ENCODE measurements at places on chromosomes 4 and X. TPM values are rescaled to one million over a fixed set of nuclear protein-coding genes. Genes with fewer than 3 reads are reported as not detected.

Gene PABPC1L2A
- not detected for polyA plus RNA-seq

- DNase-seq: no peak
These were observed 68.4 kb downstream of the NSG1 start for GRCh38 chr4:4455210-4455865.

Gene NOX1
- polyA plus RNA-seq: 0.89 TPM

DNA sequence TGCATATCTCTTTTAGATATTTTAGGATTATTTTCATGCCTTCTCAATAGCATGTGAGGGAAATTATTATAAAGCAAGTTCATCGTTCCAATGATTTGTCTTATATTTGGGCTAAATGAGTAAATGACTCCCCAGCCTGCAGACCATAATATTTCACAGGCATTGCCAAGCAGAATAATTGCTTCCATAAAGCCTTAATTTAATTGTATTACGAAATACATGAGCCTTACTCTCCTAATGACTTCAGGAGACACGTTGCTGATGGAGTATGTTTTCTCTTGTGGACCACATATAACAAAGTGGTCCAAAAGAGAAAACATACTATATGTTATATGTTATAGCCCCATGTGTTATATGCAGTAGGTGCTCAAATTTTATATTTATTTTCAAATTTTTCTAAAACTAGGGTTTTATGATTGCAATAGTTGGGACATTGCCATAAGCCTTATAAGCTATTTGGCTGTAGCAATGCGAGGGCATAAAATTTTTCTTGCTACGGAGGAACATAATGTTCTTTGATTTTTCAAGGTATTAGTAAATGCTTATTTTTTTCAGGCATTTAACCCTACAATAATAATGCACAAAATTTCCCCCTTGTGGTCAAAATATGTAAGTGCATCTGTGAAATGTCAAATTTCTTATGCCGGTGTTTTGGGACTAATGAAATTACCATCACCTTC, 26.2 kb upstream of the TMPRSS11D start:
- DNase-seq: no peak

Gene FHDC1
- 9.5 TPM for polyA plus RNA-seq

Gene TMEM154
- polyA plus RNA-seq: 2.3 TPM

- no peak for DNase-seq
These were observed 11.1 kb downstream of the TCEANC start for GRCh38 chrX:13664020-13664419.

Gene HSFX4
- 0.40 TPM for polyA plus RNA-seq

DNA sequence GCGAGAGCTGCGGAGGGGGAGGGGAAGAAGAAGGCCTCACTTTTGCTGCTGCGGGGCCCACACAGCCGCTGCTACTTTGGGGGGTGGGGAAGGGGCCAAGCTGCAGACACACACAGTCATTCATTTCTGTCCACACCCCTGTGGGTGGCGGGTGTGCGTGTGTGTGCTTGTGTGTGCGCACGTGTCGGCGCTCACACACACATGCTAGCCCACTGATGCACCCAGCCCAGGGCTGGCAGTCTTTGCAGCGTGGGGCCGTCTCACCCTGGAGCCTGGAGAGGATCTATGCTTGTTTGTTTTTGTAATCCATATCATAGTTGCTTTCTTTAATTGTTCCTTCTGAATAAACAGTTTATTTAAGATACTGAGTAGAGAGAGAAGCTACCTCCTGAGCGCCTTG, 4.0 kb downstream of the DUSP9 start:
- DNase-seq: no peak

GRCh38 chr4:155807021-155807420, 48.2 kb downstream of the GUCY1B1 start:
- no peak for DNase-seq
